ENCODE measurements at places on chromosomes 1 and 21.

- DNase-seq: no peak
Observed at GRCh38 chr1:216425577-216425976, 2.3 kb upstream of the USH2A start.

GRCh38 chr1:52479076-52479475 is 73.8 kb downstream of the TUT4 start:
- no peak for DNase-seq

GRCh38 chr1:3383679-3384078 is 70.8 kb upstream of the ARHGEF16 start:
- no peak for DNase-seq

- no peak for DNase-seq
Observed at GRCh38 chr1:116911779-116912469, 2.2 kb downstream of the PTGFRN start.

DNA sequence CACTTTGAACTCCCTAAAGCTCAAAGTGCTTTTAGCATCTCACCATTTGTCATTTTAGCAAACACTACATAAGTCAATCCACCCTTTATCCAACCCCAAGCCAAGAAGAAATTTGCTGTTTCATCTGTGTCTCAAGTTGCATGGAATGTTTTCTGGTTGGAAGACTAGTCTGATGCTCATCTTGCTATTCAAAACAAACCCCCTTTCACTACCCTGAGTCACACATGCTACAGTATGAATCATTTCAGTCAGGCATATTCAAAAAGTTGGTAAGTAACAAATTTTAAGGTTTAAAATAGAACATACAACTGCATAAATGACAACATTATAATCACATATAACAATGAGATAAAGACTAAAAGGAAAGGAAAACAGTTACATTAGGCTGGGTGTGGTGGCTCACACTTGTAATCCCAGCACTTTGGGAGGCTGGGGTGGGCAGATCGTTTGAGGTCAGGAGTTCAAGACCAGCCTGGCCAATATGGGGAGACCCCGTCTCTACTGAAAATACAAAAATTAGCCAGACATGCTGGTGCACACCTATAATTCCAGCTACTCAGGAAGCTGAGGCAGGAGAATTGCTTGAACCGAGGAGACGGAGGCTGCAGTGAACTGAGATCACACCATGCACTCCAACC is 38.7 kb downstream of the DSTYK start:
- no peak for DNase-seq

- no peak for DNase-seq
Observed at GRCh38 chr21:38284216-38284615, 27.4 kb downstream of the KCNJ15 start.

- no peak for DNase-seq
Observed at GRCh38 chr1:228925691-228926090, 190.4 kb downstream of the RHOU start.

DNA sequence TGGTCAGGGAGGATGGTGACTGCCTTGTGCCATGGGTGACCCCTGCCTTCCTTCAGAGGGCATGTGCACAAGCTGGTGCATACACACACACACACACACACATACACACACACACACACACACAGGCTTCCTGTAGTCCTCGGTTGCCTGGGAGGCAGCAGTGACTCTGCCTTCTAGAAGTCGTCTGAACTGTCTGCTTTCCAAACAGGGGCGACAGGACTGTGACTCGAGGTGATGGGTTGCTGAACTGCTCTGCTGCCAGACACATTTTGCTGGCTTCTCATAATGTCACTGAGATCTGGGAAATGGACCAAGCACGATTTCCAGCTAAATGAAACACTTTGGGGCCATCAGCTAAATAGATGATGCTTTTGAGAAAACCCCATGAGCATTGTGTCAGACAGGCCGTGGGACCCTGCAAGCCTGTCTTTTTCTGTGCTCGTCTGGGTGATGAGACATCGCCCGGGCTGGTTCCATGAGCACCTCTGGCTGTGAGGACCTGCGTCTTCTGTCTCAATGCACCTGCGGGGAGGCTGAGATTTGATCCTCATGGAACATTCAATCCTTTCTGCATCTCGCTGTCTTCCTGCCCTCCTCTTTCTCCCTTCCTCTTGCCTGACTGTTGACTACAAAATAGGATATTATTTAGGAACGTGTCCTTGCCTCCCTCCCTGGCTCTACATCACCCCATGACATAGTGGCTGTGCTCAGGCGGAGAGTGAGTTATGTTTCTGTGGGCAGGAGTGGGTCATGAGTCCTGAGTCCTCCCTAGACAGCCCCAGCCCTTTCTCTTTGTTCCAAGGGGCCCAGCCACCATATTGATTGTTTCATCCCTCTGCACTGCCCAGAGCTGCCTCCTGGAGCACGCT is 436.8 kb downstream of the CAMTA1 start:
- DNase-seq: no peak

DNA sequence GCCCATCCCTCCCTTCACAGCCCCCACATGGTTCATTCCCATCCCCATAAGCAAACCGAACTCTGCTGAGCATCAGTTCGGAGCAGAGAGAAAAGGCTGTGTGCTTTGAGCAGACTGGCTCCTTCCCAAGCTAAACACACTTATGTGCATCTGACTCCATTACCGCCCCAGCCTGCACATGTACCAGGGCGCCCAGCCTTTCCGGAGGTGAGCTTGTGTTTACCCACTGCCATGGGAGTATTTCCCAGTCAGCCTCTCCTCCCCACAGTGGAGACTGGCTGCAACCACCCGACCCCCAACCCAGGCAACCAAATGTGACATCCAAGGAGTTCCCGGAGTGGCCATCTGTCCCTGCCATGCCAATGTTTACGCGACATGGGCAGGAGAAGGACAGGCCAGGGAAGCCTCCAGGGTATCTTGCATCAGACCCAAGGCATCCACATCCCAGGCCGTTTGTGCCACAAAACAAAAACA is 9.4 kb downstream of the TIAM1 start:
- no peak for DNase-seq

Data from mesenteric fat pad (tissue), 1 donor.